ENCODE measurements at places on chromosomes 3 and 15.

GRCh38 chr3:9008550-9009255 is 45.4 kb upstream of the RAD18 start:
- no peak for DNase-seq

DNA sequence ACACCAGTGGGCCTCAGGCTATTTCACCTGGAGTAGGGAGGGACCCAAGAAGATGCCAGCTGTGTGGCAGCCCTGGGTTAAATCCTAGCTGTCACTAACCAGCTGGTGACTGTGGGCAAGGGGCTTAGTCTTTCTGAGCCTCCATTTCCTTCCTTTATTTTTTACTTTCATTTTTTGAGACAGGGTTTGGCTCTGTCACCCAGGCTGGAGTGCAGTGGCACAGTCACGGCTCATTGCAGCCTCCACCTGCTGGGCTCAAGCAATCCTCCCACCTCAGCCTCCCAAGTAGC is 108.0 kb upstream of the SMAD3 start:
- peak; percentile 3 for DNase-seq

GRCh38 chr3:80157546-80157945 is 389.7 kb upstream of the ROBO1 start:
- no peak for DNase-seq

- no peak for DNase-seq
Observed at GRCh38 chr3:15360788-15361493, 28.6 kb upstream of the SH3BP5 start.
